ENCODE measurements at places on chromosomes 13 and 19.

DNA sequence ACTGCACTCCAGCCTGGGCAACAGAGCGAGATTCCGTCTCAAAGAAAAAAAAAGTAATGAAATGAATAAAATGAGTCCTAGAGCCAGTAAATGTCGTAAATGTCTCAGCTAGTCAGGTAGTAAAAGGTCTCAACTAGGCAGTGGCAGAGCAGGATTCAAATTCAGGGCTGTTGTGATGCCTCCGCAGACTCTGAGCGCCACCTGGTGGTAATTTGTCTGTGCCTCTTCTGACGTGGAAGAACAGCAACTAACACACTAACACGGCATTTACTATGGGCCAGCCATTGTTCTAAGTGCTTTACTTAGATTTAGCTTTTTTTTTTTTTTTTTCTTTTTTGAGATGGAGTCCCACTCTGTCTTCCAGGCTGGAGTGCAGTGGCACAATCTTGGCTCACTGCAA is 30.2 kb downstream of the CYP2F1 start:
- DNase-seq, result peak; percentile 56

- DNase-seq, result no peak
These were observed 342.7 kb downstream of the ENOX1 start for GRCh38 chr13:43444081-43444480.

DNA sequence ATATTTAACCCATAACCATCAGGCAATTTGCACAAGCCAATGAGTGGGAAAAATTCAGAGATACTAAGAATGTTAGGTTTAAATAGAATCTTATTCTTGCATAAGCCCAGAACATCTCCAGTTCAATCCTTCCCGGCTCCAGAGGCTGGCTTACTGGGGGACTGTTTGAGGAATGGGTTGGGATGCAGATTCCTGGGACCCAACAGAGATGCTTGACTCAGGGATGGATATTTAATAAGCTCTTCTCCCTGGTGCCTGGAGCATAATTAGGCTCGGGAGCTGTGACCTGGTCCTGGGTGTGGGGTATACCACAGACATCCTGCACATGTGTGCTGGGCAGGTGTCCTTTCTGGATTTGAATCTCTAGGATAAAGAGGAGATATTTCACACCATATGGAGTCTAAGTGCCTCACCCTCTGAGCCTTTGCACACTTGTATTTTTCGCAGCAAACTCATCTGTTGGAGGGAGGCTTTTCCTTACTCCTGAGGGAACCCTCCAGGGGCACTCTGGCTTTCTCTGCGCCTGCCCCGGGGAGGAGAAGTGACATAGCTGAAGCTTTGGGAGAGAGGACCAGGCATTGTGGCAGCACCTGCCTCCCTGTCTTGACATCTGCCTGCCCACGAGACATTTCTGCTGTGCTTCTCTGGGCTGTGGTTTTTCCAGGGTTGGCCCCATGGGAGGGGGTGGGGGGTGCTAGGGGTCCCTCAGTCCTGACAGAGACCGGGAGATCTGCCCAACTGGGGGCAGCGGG is 36.1 kb upstream of the ANKRD10 start:
- DNase-seq, result no peak

DNA sequence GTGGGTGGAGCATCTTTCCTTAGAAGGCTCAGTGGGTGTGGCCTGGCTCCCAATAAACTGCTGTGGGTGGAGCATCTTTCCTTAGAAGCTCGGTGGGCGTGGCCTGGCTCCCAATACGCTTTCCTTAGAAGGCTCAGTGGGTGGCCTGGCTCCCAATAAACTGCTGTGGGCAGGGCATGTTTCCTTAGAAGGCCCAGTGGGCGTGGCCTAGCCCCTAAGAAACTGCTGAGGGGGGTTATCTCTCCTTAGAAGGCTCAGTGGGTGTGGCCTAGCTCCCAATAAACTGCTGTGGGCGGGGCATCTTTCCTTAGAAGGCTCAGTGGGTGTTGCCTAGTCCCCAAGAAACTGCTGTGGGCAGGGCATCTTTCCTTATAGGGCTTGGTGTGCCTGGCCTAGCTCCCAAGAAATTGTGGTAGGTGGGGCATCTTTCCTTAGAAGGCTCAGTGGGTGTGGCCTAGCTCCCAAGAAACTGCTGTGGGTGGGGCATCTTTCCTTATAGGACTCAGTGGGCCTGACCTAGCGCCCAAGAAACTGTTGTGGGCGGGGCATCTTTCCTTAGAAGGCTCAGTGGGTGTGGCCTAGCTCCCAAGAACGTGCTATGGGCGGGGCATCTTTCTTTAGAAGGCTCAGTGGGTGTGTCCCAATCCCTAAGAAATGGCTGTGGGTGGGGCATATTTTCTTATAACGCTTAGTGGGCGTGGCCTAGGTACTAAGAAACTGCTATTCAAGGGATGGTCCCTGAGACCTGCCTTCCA is 10.3 kb downstream of the HSH2D start:
- no peak for DNase-seq

DNA sequence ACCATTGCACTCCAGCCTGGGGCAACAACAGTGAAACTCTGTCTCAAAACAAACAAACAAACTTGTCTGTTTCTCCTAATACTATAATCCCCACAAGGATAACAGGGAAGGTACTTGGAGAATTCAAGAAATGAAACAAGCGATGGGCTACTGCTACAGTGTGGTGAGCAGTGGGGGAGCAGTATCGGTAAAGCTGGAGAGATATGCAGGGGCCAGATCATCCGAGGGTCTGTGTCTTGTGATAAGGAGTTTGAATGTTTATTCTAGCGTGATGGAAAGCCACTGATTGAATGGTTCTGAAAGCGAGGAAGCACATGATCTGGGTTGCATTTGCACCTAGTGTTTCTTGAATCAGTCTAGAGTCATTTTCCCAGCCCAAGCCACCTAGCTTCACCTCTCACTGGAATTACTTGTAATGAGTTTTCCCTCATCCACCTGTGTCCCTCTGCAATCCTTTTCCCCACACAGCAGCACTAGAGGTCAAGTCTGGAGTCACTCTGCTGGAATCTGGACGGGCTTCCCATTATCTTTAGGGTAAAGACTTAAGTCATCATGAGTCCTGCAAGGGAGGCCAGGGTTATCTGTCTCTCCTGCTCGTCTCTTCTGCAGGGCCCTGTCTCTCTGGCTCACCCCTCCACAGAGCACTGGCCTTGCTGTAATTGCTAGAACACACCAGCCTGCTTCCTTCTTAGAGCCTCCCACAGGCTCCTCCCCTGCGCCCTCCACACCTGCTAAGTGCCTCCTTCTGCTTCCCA is 162.3 kb downstream of the KLF5 start:
- no peak for DNase-seq

DNA sequence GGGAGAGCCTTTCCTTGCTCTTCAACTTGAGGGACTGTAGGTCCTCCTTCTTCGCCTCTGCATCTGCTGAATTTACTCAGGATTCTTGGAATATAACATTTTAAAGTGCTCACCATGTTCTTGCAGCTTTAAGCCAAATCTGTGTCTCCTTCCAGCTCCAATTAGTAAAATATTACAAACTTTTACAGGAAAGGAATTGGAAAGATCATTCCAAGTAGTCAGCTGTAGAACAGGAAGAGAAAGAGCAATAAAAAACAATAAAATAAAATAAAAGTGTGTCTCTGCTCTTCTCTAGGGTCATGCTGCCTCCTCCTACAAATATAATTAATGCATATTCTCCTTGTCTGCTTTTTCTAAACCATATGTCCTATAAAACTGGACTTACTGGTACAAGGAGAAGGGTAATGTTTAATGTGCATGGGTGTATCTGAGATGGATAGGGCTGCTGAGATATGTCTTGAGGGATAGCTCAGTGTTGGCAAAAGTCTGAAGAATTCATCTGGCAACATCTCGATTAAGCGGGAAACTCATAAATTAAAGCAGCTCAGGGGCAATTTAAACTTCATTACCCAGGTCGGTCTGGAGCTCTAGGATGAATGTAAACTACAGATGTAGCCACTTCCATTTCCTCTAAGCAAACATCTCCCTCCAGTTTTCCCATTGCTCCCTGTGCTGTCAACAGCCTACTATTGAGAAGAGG is 25.0 kb downstream of the ENOX1 start:
- no peak for DNase-seq

DNA sequence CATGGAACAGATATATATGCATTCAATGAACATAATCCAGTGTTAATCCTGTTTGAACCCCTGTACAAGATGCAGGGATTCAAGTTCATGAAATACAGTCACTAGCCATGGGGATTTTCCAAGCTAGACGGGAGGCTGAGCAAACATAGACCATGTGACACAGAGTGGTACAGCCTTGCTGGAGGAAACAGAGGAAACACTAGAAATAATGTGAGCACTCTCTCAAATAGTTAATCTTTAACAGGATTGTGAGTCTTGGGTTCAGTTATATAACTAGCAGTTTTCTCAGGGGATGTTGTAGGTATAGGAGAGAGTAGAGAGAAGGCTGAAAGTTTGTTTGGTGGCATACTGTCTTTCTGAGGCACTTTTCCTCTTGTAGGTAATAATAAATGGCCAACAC is 13.9 kb upstream of the LGALS16 start:
- DNase-seq, result no peak

DNA sequence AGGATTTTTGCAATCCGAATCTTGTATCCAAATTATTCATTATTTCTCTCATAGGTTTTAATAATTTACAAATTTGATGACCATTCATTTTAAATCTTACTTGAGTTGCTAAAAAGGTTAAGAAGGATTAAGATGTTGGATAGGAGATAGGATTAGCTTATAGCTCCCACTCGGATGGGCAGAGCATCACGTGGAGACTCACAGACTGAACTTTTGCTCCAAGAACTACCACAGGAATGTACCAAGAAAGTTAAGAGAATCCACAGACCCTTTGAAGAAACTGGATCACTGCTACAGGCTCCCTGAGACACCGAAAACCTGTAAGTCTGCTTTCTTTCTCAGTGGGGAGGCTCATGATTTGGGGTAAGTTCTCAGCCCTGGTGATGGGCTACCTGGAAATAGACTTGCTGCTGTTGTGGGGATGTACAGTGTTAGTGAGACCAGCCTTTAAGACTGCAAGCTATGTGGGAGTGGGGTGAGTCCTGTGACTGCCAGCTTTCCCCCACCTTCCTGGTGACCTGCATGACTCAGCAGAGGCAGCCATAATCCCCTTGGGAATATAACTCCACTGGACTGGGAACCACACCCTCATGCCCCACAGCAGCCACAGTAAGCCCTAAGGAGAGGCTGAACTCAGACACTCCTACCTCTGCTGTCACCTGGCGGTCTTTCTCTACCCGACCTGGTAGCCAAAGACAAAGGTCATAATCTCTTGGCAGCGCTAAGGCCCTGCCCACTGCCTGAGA is 1458.0 kb downstream of the OLFM4 start:
- DNase-seq, result no peak

DNA sequence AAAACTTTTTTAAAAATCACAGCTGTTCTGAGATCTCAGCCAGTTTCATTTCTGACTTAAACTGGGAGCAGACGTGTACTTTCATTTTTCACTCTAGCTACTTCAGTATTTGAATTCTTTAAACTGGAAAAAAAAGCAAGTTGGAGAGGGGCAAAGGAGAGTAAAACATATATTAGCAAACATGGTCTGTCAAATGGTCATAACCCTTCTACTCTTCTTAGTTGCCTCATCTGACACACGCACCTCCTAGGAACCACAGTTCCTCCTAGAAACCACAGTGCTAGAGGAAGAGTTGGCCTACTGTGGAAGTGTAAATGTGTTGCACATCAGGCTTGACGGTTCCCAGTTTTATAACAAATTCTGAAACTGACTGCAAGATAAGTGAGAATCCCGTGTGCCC is 47.2 kb downstream of the TM9SF2 start:
- DNase-seq, result no peak

GRCh38 chr13:98393873-98394272 is 183.0 kb downstream of the STK24 start:
- DNase-seq, result no peak

DNA sequence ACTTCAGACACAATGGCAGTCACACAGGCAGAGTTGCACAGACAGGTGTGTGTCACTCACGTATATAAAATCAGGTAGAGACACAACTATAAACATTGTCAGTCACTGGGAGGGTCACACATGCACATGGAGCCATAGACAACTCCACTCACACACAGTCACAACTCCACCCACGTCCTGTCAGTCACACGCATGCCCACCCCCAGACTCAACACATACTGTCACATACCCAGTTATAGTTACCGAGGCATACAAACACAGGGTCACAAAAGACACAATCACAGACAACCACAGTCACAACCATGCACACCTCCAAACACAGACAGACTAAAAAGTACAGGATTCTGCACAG is 1.5 kb downstream of the NUMBL start:
- no peak for DNase-seq

DNA sequence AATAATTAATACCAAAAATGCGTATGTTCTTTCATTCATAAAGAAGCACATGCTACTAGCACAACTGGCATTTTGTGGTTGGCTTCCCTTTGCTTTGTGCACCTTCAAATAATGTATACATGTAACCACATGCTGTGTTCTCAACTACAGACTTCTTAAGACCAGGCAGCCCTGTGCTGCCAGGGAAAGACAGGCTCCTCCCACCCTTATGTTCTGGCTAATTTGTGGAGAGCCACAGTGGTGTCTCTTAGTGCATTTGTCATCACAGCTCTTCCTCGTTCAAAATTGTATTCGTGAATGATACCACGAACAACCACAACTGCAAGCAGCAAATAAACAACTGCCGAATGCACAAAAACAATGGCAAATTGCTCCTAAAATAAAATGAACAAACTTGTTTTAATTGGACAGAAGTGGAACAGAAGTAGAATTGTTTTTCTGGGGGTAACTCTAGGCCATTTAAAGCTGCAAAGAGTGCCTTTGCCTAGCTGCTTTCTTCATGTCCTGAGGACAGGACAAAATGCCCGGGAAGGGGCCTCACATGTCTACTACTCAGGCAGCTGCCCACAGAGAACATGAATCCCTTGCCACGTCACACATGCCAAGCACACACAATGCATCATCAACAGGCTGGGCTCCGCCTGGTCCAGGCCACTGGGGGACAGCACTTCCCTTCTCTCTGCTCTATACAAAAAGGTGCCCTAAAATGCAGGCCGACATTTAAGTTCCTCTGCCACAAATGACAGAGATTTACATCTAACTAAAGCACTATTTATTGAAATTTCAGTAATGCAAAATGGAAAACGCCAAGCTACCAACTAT is 21.7 kb downstream of the IRS2 start:
- DNase-seq, result no peak

DNA sequence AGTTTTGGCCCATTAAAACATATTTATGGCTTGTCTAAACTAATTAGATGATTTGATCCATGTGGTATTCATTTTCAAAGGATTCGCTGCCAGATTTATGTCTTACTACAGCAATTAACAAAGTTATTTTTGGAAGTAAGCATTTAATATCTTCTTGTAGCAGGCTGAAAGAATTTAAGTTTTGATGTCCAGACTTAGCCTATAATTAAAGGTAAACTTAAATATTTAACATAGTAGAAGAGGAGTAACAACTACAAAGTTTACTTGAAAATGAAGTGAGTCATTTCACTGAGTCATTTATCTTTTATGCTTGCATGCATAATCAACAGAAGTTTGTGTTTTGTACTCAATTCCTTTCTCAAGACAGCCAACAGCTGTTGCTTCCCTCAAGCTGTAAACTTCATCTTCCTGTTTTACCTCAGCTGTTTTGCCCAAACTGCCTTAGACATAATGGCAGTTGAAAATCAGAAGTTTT is 58.1 kb downstream of the EDNRB start:
- DNase-seq, result no peak
